ENCODE measurements at places on chromosomes 3 and 15. TPM values are rescaled to one million over a fixed set of nuclear protein-coding genes. Genes with fewer than 3 reads are reported as not detected.
A peak's percentile ranks its signal among the peaks of the same experiment; 100 is the strongest.

CHAC1 gene
- 25.3 TPM for total RNA-seq

- no peak overlapping the region for H3K27ac ChIP-seq
- no peak overlapping the region for H3K4me3 ChIP-seq
- no peaks in the 10 kb centered on the region for H3K4me1 ChIP-seq
- DNase-seq: no peak
- H3K27me3 ChIP-seq: no peaks in the 10 kb centered on the region
Observed at GRCh38 chr3:71984843-71985613, 200.1 kb upstream of the PROK2 start.

DNA sequence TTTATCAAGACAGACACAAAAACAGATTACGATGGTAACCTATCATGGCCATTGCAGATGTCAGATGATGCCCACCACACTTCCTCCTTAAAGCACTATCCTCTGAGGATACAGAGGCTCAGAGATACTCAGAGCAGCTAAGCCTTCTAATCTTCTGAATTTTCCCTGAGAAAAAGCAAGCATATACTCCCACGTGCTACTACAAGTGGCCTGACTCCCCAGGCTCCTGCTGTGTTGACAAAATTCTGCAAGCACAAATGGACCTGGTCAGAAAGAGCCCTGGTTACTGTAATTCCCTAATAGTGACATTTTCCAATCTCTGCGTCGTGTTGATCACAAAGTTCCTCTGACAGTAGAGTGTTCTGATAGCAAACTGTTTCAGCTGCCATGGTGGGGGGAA lies 207.1 kb downstream of the KCNMB2 start:
- H3K27me3 ChIP-seq: no peaks in the 10 kb centered on the region
- no peaks in the 10 kb centered on the region for H3K4me1 ChIP-seq
- no peak overlapping the region for H3K27ac ChIP-seq
- no peak for DNase-seq
- no peak overlapping the region for H3K4me3 ChIP-seq
- H3K36me3 ChIP-seq: no peaks in the 10 kb centered on the region

DNA sequence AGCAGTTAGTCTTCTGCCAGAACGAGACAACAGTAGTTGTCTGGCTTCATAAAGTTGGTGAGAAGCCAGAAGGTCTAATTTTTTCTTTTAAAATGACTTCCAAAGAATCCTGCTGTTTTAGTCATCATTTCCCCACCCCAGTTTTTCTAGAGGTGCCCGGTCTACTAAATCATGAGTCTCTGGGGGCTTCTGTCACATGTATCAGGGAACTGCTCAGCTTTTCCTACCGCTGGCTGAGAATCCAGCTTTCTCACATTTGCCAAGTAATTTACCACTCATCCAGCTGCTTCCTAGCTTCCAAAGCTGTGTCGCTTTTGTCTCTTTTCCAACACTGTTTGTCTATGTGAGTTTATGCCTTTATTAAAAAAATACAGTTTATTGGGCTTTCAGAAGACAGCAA lies 183.3 kb downstream of the NSUN3 start:
- H3K4me1 ChIP-seq: peaks cover 11% of the 10 kb centered on the region
- H3K36me3 ChIP-seq: no peaks in the 10 kb centered on the region
- no peak for DNase-seq
- H3K27me3 ChIP-seq: no peaks in the 10 kb centered on the region

DNA sequence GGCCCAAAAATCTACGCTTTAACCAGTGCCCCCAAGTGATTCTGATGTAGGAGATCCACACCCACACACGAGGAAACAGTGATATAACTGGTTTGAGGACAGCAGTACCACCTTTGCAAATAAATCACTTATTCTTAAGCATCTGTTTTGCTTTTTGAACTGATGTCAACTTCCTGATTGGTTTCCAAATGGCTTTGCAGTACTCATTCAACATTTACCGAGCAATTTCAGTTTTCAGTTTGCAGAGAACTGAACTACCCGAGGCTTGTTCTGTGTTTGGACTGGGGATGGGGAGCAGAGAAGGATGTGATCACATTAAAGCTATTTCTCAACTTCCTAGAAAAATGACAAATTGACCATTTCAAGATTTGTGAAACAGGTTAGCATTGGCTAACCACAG lies 1.1 kb upstream of the GYG1 start:
- peaks cover 4% of the 10 kb centered on the region for H3K36me3 ChIP-seq
- H3K27ac ChIP-seq: peak overlapping the region; percentile 96
- peaks cover 19% of the 10 kb centered on the region for H3K4me1 ChIP-seq
- no peaks in the 10 kb centered on the region for H3K27me3 ChIP-seq

Data from vagina (tissue), 2 donors.